ENCODE measurements at places on chromosomes 11 and 22.

DNA sequence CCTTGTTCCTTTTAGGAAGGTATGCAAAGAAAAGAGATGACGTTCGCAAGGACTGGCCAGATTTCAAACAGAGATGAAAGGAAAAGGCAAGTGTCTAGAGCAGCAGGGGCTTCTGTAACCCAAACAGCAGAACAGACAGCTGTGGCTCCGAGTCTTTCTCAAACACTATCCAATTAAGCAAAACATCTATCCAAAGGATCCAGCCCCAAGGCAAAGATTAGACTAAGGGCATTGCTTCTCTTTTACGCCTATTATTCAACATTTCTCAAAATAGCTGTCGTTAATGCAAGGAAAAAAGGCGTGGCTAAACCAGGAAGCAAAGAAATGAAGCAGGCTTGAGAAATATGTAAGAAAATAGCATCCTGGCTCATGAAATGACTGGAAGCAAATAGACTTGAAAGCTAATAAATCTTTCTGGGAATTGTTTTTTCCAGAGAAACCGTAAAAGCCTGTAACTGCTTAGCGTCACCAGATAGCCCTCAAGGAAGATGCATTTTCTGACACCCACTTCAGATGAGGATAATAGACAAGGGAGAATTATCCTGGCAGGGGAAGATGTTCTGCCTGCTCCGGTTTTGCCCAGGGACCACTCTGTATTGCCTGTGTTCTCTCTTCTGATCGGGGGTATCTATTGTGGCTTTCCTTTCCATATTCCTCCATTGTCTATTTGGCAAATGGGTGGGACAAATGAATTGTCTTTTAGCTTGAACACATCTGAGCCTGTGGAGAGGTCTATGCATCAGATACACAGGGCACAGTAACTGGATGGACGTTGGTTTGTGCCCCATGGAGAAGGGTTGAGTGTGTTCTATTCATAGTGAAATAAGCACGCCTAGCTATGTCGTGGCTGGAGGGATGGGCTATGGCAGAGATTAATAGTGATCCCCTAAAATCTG, 20.2 kb downstream of the C11orf96 start:
- DNase-seq = no peak

- no peak for DNase-seq
Observed at GRCh38 chr11:69659591-69659990, 15.6 kb downstream of the LTO1 start.

DNA sequence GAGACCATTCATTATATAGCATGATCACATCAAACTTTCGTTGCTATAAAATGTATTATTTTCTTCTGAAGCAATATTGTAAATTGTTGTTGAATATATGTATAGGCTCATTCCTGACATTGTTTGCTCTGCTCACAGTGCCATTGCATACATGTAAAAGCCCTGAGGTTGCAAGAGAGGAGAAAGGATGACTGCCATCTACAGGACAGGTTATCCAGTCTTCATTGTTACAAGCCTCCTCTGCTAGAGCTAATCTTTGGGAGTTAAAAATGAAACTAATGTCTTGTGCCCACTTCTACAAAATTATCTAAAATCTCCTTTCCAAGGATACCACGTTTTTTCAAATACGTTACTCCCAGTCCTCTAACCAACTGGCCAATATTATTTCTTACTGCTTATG, 16.4 kb upstream of the OR5AL1 start:
- no peak for DNase-seq

DNA sequence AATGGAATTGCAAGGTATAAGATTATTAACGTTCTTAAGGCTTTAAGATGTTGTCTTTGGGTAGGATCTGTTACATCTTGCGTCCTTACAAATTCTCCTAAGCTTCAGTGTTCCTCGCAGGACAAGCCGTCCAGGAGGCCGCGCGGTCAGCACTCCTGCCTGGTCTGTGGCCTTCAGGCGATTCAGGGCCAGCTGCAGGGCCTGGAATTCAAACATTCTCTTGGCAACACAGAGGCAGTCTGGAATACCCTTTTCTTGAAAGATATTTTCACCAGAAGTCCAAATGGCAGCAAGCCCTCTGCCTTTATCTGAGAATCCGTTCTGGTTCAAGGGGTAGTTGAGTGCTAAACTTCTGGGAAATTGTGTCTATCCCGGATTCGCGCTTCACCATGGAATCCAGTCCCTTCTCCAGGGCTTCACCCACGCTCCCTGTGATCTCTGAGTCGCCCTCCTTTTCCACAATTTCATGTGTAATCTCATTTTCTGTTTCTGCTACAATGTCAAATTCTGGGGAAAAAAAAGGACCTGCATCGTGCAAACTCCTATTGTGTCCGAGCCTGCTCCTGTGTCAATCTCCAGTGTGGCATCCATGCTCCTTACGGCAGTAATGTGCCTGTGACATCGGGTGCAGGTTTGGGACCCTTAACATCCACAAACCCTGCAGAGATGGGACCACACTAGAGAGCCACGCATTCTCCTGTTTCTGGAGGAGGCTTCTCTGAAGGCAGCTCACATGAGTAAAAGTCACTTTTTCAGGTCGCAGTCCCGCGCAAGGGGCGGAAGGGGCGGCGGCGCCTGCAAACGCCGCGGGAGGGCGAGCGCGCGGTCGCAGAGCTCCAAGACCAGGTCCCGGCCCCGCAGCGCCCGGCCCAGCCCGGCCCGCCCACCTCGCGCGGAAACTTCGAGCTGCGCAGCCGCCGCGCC, 25.4 kb upstream of the SORL1 start:
- no peak for DNase-seq
